ENCODE measurements at places on chromosomes 2 and 18.

- no peak for DNase-seq
Measured at GRCh38 chr2:67399144-67399543, 2.0 kb downstream of the ETAA1 start.

DNA sequence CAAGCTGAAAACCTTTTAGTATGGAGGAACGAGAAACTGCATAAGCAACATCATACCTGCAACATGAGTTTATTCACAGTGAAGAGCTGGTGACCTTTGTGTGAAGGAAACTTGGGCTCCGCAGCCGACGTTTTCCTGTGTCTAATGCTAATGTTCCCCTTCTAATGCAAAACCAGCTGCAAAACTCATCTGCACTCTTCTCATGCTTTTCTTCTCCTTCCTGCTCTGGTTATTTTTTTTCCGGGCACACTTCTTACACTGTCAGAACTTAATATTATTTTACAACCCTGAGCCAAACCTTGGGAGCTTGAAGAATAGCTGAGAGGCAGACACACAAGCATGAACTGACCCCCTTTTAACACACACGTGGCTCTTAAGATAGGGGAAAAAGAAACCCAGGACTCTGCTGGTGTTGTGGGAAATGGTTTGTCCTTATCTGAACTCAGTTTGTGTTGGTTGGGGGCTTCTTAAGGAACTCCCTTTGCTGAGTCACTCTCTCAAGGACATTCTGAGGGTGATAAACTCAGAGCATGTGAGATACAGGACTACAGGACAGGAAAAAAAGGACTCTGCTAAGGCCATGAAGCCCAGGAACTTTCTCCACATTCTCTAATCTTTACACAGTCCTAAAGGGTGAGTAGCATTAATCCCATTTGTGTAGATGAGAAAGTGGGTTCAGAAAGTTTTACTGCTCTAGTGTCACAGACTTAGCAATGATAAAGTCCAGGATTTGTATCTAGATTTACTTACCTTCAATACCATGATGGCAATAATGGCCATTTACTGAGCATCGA, 439.3 kb upstream of the TRIB2 start:
- DNase-seq: no peak

DNA sequence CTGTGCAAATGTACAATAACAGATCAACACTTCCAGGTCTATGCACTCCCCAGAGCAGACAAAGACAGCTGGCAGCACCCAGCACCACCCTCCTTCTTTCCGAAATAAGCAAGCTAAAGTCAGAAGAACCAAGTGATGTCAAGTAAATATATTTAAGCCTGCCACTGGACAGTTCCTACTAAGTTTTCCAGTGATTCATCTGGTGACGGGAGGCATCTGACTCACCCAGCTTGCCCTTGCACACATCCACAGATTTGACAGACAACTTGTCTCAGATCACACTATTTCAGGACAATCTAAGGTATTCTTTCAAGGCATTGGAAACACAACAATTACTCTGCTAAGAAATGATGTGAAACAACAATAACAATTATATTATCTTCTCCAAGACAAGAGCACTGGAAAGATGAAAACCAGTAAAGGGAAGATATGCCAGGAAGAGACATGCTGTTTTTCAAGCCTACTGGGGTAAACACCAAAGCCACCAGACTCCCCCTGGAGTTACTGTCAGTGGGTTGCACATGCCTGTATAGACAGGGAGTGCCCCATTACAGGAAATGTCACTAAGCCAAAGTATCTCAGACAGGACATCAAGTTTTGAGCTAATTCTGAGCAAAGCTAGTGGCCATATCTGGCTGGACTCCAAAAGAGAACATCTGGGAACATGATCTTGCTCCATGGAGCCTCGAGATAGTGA, 287.9 kb upstream of the KLHL29 start:
- DNase-seq: no peak

- DNase-seq: no peak
Measured at GRCh38 chr2:141698500-141698899, 432.3 kb downstream of the LRP1B start.

DNA sequence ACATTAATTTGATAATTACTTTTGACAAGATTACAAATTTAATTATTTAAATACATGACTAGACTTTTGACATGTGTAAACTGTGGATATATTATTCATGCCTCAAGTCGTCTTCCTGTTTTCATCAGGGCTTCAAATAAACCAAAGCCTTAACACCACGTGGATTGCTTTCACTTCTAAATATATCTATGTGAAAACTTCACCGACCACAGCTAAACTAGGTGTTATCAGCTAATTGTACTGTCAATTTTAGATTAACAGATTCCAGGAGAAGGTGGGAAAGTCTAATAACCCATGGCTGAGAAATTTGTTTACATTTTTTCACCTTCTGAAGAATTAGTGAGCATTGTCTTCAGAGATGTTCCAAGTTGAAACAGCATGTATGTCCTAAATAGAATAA, 494.7 kb upstream of the FAM98A start:
- DNase-seq: no peak

DNA sequence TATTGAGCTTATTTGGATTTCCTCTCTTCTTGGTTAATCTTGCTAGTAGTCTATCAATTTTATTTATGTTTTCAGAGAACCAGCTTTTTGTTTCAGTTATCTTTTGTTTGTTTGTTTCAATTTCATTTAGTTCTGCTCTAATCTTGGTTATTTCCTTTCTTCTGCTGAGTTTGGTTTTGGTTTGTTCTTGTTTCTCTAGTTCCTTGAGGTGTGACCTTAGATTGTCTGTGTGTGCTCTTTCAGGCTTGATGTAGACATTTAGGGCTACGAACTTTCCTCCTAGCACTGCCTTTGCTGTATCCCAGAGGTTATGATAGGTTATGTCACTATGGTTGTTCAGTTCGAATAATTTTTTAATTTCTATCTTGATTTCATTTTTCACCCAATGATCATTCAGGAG, 141.6 kb downstream of the ZNF236 start:
- DNase-seq: no peak

- DNase-seq: no peak
Measured at GRCh38 chr2:221025398-221025797, 546.7 kb downstream of the EPHA4 start.

DNA sequence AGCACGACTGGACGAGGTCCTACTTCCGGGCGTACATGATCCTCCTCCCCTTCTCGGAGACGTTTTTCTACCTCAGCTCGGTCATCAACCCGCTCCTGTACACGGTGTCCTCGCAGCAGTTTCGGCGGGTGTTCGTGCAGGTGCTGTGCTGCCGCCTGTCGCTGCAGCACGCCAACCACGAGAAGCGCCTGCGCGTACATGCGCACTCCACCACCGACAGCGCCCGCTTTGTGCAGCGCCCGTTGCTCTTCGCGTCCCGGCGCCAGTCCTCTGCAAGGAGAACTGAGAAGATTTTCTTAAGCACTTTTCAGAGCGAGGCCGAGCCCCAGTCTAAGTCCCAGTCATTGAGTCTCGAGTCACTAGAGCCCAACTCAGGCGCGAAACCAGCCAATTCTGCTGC, 24.8 kb downstream of the LYPD1 start:
- DNase-seq: no peak

DNA sequence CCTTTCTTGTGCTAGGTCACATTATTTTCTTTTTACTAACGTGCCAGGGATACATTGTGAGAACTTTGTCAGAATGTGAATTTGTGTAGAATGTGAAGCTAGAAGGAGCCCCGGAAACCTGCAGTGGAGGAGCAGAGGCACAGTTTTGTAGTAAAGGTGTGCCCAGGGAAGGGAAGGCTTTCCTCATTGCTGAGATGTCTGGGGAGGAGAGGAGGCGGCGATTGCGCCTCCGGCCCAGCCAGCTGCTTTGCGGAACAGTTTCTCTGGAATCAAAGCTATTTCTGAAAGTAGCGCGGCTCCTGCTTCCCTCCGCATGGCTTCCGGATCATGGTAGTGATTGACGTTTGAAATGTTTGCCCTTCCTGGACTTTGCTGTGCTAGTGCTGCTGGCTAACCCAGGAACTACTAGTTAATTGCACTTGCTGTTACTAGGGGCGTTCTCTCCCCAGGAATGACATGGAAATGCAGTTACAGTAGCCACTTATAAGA, 83.1 kb upstream of the RBM44 start:
- DNase-seq: no peak

- no peak for DNase-seq
Measured at GRCh38 chr2:105179469-105180372, 61.8 kb upstream of the GPR45 start.

GRCh38 chr2:113705982-113706523, 50.4 kb downstream of the SLC35F5 start:
- no peak for DNase-seq

DNA sequence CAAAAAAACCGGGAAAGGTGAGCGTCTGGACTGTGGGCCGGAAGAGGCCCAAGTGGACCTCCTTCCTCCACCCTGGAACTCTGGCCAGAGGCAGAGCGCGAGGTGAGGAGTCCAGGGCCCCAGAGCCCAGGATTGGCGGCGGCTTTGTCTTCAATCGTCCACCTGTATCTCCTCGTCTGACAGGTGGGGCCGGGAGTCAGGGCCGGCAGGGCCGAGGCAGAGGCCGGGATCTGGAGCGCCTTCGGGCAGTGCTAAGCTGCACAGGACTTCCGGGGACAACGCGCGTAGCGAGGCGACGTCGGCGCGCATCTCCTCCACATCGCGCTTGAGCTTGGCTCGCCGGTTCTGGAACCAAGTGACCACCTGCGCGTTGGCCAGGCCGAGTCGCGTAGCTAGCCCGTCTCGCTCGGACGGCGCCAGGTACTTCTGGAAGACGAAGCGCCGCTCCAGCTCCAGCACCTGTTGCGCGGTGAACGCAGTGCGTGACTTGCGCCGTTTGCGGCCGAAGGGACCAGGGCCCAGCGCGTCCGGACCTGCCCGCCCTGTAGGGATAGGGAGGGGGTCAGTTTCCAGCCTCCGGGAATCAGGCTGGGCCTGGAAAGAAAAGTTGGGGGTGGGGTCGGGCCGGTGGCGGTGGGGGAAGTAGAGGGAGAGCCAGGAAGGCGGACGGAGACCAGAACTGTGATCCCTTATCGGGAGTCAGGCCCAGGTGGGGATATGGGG, 1.5 kb downstream of the LBX2 start:
- no peak for DNase-seq

DNA sequence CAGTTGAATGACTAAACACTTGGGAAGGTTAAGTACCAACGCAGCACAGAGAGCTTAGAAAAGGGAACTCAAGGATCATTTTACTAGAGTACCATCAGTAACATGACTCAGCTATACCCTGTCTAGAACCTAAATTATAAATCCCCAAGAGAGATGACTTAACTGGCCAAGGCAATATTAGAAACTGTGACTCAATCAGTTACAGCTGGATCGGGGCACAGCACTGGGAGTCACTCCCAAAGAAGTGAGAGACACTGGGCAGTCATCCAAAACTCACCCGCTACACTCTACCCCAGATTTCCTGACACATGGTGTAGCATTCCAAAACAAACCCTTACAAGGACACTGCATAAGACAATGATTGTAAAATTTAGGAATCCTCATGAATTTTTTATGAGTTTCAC, 17.7 kb downstream of the IWS1 start:
- DNase-seq: no peak

DNA sequence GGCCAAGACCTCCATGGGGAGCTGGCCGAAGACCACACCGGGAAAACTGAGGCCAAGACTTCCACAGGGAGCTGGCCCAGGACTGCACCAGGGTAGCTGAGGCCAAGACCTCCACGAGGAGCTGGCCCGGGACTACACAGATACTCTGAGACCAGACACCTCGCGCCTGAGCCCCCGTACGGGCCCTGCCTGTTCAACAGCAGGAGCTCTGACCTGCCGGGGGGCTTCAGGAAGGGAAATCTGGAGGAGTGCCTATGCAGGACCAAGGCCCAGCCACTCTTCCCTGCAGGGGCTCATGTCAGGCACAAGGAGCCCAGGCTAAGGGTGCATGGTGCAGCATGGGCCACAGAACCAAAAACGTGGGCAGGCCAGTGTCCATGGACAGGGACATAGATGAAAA, 151.6 kb downstream of the TMEM18 start:
- DNase-seq: no peak

DNA sequence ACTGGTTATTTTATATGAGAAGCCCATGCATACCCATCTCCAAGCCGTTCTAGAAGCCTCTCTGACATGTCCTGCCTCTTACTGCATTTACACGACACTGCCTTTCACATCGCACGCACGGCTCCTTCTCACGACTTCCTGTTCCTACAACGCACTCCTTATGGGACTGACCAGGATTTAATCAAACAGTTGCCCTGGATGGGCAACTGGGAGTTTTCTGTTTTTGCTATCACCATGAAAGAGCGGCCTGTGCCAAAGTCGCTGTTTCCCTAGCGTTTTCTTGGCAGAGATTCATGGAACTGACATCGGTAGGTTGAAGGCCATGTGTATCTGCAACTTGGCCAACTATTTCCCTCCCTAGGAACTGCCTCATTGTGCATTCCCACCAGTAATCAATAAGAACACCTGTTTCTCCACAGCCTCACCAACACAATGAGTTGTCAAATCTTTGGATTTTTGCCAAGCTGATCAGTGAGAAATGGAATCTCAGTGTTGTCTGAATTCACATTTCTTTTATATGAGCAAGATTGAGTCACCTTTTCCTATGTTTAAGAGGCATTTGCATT, 97.2 kb upstream of the OTOS start:
- DNase-seq: no peak

DNA sequence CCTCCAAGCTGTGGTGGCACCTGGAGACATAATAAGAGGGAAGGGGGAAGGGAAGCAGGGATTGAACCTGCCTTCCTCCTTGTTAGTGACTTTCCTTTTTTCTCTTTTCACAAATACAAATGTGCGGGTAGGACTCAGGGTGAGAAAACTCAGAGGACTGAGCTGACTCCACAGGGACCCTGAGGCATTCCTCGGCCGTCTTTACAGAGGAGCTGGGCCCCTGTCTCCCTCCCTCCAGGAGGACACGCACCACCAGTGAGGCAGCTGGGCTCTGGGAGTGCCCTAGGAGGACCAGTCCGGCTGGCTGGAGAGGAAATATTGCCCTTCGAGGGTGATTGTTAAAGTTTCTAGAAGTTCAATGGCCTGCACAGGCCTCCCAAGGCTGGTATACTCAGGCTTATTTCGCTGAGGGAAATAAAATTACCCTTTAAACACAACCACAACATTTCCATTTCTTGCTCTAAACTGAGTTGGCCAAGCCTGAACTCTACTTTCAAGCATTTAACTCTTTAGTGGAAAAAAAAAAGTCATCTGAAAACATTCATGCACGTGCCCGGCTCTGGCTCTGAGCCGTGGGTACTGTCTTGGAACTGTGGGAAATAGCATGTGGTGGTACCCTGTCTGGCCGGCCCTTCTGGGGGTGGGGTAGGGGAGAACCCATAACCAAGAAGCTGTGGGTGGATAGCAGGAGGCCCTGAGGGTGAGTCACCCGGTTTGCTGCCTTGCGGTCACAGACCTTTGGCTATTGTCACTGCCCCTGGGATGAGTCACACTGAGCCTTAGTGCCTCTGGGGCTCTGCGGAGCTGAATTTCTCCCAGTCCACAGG, 116.0 kb downstream of the COPS8 start:
- no peak for DNase-seq

DNA sequence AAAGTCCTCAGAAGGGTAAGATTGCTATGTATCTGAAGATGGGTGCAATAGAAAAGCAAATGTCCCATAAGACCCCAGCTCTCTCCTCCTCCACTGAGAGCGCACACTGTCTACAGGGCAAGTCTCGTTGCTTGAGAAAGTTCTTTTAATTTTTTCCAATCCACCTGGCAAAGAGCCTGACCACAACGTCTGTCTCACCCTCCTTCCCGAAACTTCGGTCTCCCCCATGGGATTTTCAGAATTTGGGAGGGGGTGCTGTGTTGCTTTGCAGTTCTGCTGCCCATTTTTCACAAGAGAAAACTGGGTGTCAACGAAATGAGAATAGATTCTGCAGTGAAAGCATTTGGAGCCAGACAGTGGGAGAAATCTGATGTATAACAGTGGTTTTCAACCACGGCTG, 40.4 kb downstream of the SERTAD2 start:
- DNase-seq: no peak

- DNase-seq: no peak
Measured at GRCh38 chr2:79223539-79223938, 64.0 kb upstream of the REG3A start.

Measured in activated T-helper 1 cell treated with anti-CD3 and anti-CD28 coated beads, Interleukin-2, amount 50 U/mL, for 16 hours (primary cell).